ENCODE measurements at places on chromosomes 16 and 17. TPM values are rescaled to one million over a fixed set of nuclear protein-coding genes. Genes with fewer than 3 reads are reported as not detected.

DNA sequence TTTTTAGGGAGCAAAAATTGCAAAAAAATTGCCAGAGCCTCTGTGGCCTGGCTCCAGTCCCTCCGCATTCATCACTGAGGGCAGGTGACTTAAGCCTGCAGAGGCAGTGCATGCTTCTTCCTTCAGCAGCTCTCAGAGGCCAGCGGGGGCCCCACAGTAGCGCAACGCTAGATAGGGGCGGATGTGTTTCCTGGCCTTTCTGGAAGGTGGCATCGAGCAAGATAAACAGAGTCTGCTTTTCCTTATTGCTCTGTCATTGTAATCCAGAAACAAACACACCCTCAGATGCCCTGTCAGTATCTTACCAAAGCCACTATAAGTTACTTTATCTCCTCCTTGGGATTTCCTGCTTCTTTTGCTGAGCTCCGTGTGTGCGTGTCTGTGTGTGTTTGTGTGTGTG is 75.5 kb upstream of the IRX6 start:
- no peaks in the 10 kb centered on the region for H3K4me1 ChIP-seq
- H3K27me3 ChIP-seq, result peaks cover 17% of the 10 kb centered on the region
- no peaks in the 10 kb centered on the region for H3K36me3 ChIP-seq
- no peak overlapping the region for H3K27ac ChIP-seq
- H3K4me3 ChIP-seq, result no peak overlapping the region
- DNase-seq, result peak; percentile 62

NOG gene
- not detected for total RNA-seq

- peaks cover 6% of the 10 kb centered on the region for H3K27me3 ChIP-seq
- no peak overlapping the region for H3K27ac ChIP-seq
- no peak for DNase-seq
- no peak overlapping the region for H3K4me3 ChIP-seq
- peaks cover 6% of the 10 kb centered on the region for H3K4me1 ChIP-seq
- H3K36me3 ChIP-seq, result peaks cover 4% of the 10 kb centered on the region
Measured at GRCh38 chr16:16178455-16179162, 44.7 kb downstream of the ABCC6 start.

DNA sequence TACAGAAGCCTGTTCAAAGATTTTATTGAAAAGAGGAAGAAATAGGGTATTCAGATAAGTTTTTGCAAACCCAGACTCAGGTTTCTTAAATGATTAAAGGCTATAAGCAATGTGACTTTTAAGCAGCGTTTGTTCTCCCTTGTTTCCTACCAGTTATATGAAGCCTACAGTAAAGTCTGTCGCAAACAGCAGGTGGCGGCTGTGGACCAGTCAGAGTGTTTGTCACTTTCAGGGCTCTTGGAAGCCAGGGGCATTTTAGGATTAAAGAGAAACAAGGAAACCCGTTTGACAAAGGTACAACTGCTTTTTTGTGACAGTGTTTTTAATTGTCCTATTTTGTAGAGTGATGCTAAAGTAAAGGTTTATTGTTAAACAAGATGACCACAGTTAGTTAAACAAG is 7.7 kb upstream of the RARA start:
- no peak overlapping the region for H3K27ac ChIP-seq
- peaks cover 46% of the 10 kb centered on the region for H3K4me1 ChIP-seq
- peaks cover 2% of the 10 kb centered on the region for H3K36me3 ChIP-seq
- H3K4me3 ChIP-seq, result no peak overlapping the region

GRCh38 chr17:67433248-67433924 is 56.3 kb downstream of the PITPNC1 start:
- no peak for DNase-seq
- H3K27ac ChIP-seq, result no peak overlapping the region
- H3K36me3 ChIP-seq, result no peaks in the 10 kb centered on the region
- H3K4me1 ChIP-seq, result peaks cover 7% of the 10 kb centered on the region

- H3K4me3 ChIP-seq, result peak overlapping the region; percentile 44
- DNase-seq, result no peak
- H3K27me3 ChIP-seq, result no peaks in the 10 kb centered on the region
- peaks cover 35% of the 10 kb centered on the region for H3K4me1 ChIP-seq
- no peaks in the 10 kb centered on the region for H3K36me3 ChIP-seq
- peak overlapping the region; percentile 98 for H3K27ac ChIP-seq
Measured at GRCh38 chr16:86740298-86740697, 161.9 kb downstream of the FOXL1 start.

SLC16A13 gene
- total RNA-seq, result 7.9 TPM

- H3K4me1 ChIP-seq, result no peaks in the 10 kb centered on the region
- no peaks in the 10 kb centered on the region for H3K27me3 ChIP-seq
Measured at GRCh38 chr16:5506021-5506420, 408.4 kb upstream of the EEF2KMT start.

GRCh38 chr16:53054670-53055485 is at the start of gene CHD9:
CHD9 (plus strand) TSS chr16:53054991; CDS start chr16:53156090, 101,099 bp downstream.
- H3K27ac ChIP-seq, result peak within 1 kb of the TSS; percentile 99
- peak; percentile 95 for DNase-seq
- H3K4me3 ChIP-seq, result peak within 1 kb of the TSS; percentile 82
- no peaks in the 10 kb centered on the region for H3K27me3 ChIP-seq

GP2 gene
- not detected for total RNA-seq

DNA sequence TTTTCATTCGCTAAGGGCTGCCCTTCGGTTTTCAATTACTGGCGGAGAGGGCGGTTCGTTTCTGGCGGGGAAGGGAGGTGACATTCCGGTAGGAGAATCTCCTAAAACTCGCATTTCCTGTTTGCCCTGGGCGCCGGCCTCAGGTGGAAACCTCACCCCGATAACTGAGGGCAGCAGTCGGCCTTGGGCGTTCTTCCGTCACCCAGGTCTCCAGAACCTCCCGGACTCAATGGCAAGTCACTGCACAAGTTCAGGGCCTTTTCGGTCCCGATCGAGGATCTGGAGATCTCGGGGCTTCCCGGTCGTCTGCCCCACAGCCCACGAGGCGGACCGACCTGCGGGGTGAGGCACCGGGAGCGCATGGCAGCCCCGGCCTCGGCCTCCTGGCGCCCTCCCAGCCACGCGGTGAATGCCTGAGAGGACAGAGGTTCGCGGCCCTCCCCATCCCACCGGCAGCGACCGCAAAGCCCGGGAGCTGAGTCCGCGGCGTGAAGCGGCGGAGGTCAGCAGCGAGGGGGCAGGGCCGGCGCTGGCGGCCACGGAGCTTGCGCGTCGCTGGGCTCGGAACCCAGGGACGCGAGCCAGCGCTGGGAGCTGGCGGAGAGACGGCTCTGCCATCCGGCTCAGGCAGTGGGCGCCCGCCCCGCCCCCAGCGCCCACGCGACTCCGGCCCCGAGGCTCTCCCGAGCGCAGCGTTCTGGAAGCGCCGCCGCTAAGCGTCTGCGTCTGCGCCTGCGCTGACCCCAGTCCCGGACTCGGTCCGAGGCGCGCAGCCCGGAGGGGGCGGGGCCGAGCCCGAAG is 58.4 kb downstream of the SRL start:
- peak; percentile 100 for DNase-seq
- H3K36me3 ChIP-seq, result no peaks in the 10 kb centered on the region
- peak overlapping the region; percentile 76 for H3K27ac ChIP-seq
- H3K4me1 ChIP-seq, result peaks cover 10% of the 10 kb centered on the region
- peaks cover 3% of the 10 kb centered on the region for H3K27me3 ChIP-seq
- peak overlapping the region; percentile 76 for H3K4me3 ChIP-seq

XAF1 gene
- 1.5 TPM for total RNA-seq

DNA sequence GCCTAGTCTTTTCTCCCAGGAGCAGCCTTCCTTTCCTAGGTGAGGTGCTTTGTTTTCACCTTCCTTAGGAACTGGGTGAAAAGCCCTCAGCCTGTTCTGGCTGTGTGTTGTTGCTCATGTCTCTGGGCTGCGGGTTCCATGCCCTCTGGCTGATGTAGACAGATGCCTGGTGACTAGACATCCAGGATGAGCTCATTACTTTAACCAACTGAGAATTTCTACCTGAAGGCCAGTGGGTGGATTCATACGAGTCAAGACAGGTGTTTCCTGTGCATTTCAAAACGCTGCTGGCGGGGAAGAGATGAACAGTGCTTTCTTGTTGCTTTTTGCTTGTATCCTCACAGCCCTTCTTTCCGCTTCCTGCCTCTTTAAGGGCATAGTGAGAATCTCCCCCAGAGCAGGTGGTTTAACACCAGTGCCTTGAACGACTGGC is 22.3 kb downstream of the SAP30BP start:
- H3K36me3 ChIP-seq, result peaks cover 12% of the 10 kb centered on the region
- H3K4me3 ChIP-seq, result no peak overlapping the region
- peak overlapping the region; percentile 85 for H3K27ac ChIP-seq
- no peaks in the 10 kb centered on the region for H3K27me3 ChIP-seq

DNA sequence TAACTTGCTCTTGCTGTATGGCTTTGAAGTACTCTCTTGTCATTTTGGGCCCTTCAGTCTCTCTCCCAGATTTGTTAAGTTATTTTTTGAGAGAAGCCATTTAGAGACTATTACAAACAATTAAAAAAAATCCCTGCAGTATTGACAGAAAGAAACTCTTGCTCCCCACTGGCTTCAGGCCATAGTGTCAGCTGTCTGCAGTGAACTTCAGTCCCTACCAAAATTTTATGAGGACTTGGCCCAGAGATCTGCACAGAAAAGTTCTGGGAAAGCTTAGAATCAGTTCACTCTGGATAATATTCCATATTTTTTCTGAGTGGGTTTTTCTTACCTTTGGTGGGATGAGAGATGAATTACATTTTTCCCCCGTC is 30.9 kb upstream of the SUPT4H1 start:
- H3K4me1 ChIP-seq, result no peaks in the 10 kb centered on the region
- no peak overlapping the region for H3K27ac ChIP-seq
- H3K27me3 ChIP-seq, result peaks cover 17% of the 10 kb centered on the region
- H3K4me3 ChIP-seq, result no peak overlapping the region

GRCh38 chr17:74078363-74078941 is 125.0 kb upstream of the RPL38 start:
- no peak overlapping the region for H3K4me3 ChIP-seq
- no peaks in the 10 kb centered on the region for H3K4me1 ChIP-seq
- H3K36me3 ChIP-seq, result no peaks in the 10 kb centered on the region
- H3K27ac ChIP-seq, result no peak overlapping the region
- DNase-seq, result no peak

- no peak overlapping the region for H3K4me3 ChIP-seq
- no peak for DNase-seq
- H3K27ac ChIP-seq, result peak overlapping the region; percentile 52
Measured at GRCh38 chr16:12231666-12232065, 255.1 kb downstream of the SNX29 start.

PRSS33 gene
- not detected for total RNA-seq

DNA sequence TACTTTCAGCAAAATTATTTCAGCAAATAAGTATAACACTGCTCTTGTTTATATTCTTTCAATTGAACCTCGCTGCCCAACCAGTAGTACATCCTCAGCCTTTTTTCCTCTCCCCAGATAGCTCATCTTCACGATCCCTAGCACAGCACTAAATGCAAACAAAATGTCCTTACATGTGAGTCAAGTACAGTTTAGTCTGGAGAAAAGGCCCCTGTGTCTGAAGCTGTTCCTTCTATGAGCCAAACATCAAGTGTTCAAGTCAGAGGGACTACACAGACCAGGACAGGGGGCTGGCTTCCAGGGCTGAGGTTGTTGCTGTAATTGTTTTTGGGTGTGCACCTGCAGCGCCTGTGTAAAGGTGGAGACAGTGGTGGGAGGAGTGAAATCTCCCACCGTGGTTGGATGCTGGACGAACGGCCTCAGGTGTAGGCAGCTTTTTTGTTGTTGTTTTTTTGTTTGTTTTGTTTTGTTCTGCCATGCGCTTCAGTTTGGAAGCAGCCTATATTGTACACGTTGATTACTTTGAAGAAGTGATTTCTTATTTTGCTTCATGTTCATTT is 147.1 kb downstream of the PRKCA start:
- H3K4me3 ChIP-seq, result no peak overlapping the region
- H3K27ac ChIP-seq, result peak overlapping the region; percentile 45
- no peaks in the 10 kb centered on the region for H3K27me3 ChIP-seq
- no peaks in the 10 kb centered on the region for H3K36me3 ChIP-seq
- DNase-seq, result no peak

- peaks cover 2% of the 10 kb centered on the region for H3K27me3 ChIP-seq
- no peaks in the 10 kb centered on the region for H3K36me3 ChIP-seq
- H3K4me3 ChIP-seq, result no peak overlapping the region
- no peak overlapping the region for H3K27ac ChIP-seq
- H3K4me1 ChIP-seq, result peaks cover 5% of the 10 kb centered on the region
Measured at GRCh38 chr17:44767493-44767892, 8.7 kb downstream of the ADAM11 start.

ABCC12 gene
- not detected for total RNA-seq

DNA sequence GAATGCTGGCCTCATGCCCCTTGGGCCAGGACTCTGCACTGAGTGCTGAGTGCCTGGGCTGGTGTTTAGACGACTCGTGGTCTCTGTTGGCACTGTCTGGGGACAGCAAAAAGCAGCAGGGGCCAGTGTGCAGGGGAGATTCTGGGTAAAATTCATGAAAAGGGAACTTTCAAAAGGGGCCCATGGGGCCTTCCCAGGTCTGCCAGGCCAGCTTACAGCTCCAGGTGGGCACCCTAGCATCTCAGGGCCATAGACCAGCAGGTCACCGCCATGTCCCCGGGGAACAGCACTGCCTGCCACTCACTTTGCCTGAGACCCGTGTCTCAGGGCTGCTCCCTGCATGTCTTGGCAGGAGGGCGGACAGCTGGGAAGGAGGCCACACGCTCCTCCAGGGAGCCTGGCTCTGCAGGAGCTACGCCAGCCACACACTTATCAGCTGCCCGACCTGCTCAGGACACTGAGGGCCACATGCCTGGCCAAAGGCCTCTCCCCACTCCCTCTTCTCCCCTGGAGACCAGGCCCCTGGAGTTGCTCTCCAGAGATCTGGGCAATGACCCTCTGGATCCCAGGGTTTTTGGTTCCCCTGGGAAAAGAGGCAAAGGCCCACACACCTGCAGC is 8.8 kb upstream of the FASN start:
- peaks cover 24% of the 10 kb centered on the region for H3K4me1 ChIP-seq
- no peak for DNase-seq
- no peak overlapping the region for H3K4me3 ChIP-seq

DNA sequence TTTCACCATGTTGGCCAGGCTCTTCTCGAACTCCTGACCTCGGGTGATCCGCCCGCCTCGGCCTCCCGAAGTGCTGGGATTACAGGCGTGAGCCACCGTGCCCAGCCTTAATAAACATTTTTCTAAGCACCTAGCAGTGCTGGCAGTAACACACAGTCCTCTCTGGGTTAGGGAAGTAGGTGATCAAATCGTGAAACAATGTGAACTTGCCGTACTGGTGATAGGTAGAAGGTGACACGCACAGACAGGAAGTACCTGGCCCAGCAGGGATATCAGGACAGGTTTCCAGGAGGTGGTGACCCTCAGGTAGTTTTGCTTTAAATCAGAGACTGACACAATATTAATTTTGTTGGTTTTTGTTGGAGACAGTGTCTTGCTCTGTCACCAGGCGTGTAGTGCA is 4.5 kb downstream of the PLD2 start:
- H3K27me3 ChIP-seq, result no peaks in the 10 kb centered on the region
- no peak for DNase-seq
- no peak overlapping the region for H3K4me3 ChIP-seq
- H3K27ac ChIP-seq, result no peak overlapping the region
- peaks cover 15% of the 10 kb centered on the region for H3K4me1 ChIP-seq

GNAO1 gene
- 0.56 TPM for total RNA-seq

HEATR3 gene
- total RNA-seq, result 20.3 TPM

DNA sequence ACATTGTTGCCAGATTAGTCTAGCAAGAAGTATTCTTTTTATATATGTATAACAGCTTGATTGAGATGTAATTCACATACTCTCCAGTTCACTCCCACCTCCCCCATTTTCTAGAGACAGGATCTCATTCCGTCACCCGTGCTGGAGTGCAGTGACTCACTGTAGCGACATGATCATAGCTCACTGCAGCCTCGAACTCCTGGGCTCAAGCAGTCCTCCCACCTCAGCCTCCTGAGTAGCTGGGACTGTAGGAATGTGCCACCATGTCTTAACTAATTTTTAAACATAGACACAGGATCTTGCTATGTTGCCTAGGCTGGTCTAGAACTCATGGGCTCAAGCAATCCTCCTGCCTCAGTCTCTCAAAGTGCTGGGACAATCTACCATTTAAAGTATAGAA is 3.3 kb upstream of the RSAD1 start:
- H3K27ac ChIP-seq, result no peak overlapping the region
- DNase-seq, result no peak
- H3K27me3 ChIP-seq, result no peaks in the 10 kb centered on the region
- H3K4me1 ChIP-seq, result peaks cover 12% of the 10 kb centered on the region
- H3K4me3 ChIP-seq, result no peak overlapping the region
- no peaks in the 10 kb centered on the region for H3K36me3 ChIP-seq
